ENCODE measurements at places on chromosomes 2 and 18. TPM values are rescaled to one million over a fixed set of nuclear protein-coding genes. Genes with fewer than 3 reads are reported as not detected.

The SERPINB8 gene
- 5.6 TPM for total RNA-seq

DNA sequence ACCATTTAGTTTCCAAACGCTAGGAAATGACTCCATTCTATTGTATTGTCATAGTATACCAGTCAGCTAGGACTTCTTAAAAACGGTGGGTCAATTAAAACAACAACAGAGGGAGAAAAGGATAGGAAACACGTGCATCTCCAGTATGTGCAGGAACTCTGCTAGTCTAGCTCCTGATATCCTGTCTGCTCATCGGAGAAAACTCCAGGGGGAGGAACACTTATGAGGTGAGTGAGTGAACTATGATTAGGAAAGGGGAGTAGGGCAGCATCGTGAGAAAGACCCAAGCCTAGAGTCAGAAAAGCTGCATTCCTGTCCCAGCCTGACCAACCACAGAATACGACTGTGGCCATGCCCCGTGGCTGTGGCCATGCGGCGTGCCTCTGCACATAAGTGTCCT lies 34.2 kb downstream of the DTNB start:
- no peak for DNase-seq

DNA sequence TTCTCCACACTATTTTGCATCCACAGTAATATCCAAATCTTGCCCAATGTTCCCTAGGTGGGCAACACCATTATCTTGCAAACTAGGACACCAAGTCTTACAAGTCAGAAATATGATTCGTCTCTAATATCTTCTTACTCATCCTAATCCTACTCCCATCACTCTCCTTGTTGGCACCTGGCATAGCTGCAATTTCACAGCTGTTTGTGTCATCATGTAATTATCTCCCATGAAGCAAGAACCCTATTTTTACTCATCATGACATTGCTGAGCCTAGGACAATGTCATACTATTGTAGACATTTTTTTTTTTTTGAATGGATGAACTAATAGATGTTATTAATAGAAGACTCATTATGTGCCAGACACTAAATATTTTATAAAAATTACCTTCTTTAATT lies 91.3 kb upstream of the CCDC141 start:
- no peak for DNase-seq

DNA sequence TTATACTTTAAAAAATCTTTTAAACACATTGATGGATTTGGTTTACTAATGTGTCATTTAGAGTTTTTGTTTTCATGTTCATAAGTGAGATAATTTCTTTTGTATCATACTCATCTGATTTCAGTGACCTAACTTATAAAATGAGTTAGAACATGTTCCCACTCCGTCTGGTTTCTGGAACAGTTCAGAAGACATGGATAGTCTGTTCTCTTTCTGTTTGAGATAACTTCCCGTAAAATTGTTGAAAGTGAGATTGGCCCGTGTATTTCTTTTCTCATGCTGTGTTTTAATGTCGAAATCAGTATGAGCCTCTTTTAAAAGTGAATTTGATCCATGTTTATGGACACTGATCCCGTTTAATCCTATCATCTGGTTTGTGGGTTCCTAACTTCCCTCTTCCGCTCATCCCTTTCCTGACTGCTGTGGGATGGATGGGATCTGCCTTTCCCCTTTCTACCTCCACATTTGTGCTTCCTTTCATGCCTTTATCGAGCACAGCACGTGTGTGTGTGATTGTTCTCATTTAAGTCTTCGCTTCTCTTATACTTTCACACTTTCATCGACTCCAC lies 78.9 kb downstream of the COPS8 start:
- no peak for DNase-seq

- DNase-seq: no peak
These were observed 220.4 kb upstream of the MEX3C start for GRCh38 chr18:51417643-51418483.

DNA sequence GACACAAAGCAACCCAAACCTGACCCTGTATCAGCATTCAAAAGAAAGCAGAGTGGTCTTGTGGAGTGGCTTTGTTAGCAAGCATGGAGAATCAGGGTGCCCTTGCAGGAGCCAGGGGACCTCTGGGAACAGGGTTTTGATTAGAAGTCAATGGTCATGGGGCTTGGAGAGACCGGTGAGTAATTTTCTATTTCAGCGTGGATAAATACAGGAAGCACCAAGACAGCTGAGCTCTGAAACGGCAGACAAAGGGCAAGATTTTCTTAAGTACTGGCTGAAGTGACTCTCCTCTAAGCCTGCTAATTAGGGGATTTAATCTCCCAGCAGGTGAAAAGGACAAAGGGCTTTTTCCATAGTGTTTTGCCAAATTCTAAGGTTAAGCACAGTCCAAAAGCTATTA lies 78.0 kb upstream of the GAREM1 start:
- DNase-seq: no peak

- DNase-seq: no peak
These were observed 19.6 kb downstream of the DSC1 start for GRCh38 chr18:31143025-31143424.

DNA sequence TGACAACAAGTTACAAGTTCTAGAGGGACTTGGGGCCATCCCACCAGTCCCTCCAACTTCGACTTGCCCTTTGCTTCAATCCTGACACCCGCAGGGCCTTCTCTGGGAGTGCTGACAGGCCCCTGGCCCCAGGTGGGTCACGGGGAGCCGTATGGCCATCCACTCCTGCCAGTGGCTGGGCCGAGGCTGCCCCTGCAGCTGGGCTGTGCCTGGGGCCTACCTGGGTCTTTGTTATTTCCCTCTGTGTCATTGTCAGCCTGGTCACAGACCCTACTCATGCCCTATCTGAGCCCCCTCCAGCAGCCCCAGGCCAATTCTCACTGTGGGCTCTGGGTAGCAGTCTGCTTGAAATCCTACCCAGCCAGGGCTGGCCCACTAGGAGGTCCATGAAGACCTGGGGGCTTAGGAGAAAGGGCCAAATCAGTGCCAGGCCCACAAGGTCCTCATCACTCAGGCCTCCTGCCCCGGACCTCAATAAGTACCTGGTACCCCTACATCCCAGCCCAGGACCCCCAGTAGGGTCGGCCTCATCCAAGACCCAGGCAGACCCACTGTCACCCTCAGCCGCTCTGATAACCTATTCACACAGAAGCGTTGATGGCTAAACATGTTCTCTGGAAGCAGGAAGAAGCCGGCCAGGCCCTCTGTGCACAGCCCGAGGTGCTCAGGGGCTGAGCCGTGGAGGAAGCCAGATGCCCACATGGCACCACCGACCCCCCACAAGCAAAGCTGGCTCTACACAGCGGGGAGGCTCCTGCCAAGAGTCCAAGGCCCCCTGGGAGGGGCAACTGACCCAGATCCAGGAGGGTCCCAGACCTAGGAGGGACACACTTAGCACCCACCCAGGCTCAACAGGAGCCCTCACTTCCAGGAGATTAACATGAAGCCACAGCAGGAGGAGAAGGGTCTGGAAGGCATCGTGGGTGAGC lies 57.7 kb downstream of the BIN1 start:
- DNase-seq: no peak

DNA sequence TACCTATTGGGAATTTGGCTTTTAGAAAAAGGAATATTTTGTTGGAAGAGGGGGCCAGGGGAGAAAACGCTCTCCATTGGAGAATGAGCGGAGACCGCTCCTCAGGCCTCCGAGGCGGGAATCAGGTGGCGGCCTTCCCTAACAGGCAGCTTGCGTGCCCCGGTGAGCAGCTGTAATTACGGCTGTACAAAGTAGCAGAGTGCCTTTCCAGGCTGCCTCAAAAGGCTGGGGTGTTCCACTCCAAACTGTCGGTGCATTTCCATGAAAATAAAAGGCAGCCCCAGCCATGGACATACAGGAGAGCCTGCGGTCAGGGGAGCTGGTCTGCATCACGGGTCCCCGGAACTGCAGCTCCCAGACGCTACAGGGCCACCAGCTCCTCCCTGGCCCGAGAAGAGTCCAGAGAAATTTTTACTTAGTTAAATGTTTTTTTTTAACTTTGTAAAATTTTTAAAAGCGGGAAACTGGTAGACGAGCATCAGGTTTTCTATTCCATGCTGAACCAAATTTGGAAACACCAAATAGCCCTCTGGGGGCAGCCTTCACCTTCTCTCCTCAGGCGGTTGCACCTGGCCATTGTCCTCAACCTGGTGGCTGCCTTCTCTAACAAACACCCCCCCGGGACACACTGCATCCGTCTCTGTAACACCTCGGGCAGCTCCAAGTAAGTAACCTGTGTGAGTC lies 209.3 kb upstream of the SALL3 start:
- no peak for DNase-seq
